ENCODE measurements at places on chromosomes 6 and 20. TPM values are rescaled to one million over a fixed set of nuclear protein-coding genes. Genes with fewer than 3 reads are reported as not detected.

CRIP3 gene
- total RNA-seq, result not detected

SLC17A1 gene
- total RNA-seq, result not detected

- DNase-seq, result no peak
These were observed 16.8 kb upstream of the HINT3 start for GRCh38 chr6:125939791-125940190.

DNA sequence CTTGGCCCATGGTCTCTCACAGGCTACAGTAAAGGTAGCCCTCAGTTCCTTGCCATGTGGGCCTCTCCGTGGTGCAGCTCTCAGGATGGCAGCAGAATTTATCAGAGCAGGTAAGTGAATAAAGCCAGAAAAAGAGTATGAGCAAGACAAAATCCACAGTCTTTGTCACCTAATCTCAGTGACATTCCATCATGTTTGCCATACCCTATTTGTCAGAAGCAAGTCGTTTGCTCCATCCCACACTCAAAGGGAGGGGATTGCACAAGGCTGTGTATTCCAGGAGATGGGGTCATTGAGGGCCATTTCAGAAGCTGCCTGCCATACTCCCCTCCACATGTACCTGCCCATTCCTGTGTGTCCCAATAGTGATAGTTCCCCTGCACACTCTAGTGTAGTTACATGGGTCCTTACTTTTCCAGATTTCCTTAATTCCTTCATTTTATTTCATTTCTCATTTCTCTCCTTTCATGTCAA, 24.2 kb downstream of the ISM1 start:
- no peak for DNase-seq

GRCh38 chr6:157121897-157122296, 201.4 kb downstream of the TMEM242 start:
- no peak for DNase-seq

GRCh38 chr6:15585760-15586214, 77.0 kb downstream of the DTNBP1 start:
- no peak for DNase-seq

DNA sequence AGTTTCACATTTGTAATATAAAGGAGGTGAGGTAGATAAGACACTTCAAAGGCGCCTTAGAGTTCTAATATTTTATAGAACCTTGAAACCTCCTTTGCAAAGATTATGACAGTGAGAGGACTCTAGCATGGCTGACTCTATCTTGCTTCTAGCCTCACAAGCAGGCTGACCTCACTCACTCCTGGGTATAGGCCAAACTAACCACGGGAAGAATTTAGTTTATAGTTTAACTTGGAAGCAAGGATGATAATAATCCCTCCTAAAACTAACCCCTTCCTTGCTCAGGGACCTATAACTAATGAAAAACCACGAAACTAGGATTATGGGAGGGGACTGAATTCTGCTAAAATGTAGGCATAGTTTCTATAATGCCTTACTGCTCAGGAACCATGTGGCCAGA, 84.3 kb downstream of the FILIP1 start:
- DNase-seq, result peak; percentile 56

DNA sequence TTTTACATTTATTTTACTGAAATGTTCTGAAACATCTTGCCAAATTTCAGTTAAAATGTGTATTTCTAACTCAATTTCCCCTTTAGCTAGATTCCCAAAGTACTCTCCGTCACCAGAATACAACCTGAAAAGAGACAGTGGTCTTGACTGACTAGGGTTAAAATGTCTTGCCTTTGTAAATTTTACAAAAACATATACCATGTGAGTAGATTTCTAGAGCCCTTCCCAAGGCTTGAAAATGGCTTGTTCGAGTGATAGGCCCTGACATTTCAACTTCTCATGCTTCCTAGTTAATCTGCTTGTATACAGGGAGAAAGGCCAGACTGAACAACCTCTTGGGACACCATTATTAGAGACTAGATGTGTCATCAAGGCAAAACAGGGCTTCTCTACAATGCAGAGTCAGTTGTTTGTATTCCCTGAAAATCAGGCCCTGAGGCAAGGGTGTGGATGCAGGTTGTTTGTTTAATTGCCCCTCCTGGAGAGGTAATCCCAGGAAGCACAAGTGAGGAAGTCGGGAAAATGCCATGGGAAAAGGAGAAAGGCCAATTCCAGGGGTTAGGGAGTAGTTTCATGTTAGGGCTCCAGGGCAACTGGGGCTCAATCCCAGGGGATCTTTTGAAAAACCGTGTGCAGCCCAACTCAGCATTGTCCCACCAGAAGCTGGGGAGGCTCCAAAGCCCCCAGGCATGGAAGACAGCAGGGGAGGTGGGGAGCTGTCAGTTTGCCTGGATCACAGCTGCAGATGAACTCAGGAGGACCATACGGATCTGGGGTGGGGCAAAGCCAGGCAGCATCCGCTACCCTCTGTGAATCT, 11.6 kb upstream of the TFB1M start:
- DNase-seq, result no peak

Data from MG63 (cell line).